ENCODE measurements at places on chromosomes 12 and 14.
A peak's percentile ranks its signal among the peaks of the same experiment; 100 is the strongest.

DNA sequence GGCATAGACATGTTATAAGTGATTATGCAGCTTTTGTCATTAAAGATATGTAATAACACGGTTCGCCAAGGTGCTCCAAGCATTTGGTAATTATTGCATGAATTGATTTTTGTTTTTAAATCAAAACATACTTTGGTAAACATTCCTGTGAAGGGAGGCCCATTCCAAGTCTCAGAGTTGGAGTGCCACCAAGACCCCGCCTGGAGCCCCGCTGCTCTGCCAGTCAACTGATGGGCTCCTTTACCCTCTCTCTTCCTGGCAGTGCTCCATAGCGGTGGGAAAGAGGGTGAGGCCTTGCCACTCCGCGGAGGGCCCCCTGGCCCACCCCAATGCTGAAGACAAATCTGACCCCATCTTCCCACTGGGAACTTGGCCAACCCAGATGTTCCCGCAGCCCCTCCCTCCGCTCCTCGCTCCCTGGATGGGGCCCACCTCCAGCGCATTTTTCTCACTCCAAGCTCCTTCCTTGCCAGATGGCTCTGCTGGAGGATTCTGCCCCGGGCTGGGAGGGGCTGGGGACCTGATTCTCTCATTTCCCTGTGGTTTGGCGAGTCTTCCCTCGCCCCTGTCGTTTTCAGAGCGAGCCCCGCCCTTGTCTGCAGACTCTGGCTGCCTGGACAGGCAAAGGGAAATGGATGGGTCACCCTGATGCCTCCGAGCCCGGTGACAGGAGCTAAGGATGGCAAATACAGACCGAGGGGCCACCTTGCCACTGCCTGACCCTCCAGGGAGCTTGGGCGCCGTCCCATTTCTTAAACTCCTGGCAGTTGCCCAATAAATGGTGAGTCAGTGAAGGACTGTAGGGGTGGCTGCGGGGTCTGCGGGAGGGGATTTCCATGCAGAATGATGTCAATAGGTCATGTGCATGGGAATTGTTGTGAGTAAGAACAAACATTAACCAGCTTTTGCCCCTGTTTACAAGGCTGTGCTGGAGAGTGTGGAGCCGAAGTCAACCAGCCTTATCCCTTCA, 9.2 kb upstream of the PAPLN start:
- DNase-seq, result peak; percentile 54

DNA sequence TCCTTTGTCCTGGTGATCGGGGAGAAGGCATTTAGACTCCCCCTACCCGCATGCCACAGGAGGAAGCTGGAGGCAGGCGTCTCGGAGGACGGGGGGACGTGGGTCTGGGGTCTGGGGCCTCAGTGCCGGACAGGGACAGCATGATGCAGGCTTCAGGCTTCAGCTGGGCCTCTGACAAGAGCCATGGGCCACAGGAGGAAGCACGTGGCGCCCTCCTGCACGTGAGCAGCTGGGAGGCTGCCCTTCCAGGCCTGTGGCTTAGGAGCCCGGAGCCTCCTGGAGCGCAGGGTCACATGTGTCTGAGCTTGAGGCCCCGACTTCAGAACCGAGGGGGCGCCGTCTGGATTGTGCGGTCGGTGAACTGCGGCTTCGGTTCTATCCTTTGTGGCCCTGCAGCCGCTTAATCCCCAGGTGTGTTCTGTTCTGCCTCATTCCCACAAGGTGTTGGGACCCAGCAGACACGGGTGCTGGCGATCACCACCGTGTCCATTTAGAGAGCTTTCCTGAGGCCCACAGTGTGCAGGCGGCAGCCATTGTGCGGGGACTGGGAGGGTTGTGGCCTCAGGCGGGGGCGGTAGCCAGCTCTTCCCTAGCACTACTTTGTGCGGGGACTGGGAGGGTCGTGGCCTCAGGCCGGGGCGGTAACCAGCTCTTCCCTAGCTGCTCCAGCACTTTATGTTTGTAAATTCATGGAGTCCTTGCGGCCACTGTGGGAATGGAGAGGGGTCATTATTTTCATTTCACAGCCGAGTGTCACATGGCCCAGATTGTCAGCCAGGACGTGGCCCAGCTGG, 150.2 kb downstream of the ADGRD1 start:
- DNase-seq, result peak; percentile 10

GRCh38 chr14:89011355-89012281, 187.2 kb downstream of the TTC8 start:
- DNase-seq, result no peak

- no peak for DNase-seq
Observed at GRCh38 chr12:106213662-106214061, 34.2 kb downstream of the CKAP4 start.

- peak; percentile 27 for DNase-seq
Observed at GRCh38 chr14:68730811-68731425, 61.9 kb downstream of the ZFP36L1 start.

DNA sequence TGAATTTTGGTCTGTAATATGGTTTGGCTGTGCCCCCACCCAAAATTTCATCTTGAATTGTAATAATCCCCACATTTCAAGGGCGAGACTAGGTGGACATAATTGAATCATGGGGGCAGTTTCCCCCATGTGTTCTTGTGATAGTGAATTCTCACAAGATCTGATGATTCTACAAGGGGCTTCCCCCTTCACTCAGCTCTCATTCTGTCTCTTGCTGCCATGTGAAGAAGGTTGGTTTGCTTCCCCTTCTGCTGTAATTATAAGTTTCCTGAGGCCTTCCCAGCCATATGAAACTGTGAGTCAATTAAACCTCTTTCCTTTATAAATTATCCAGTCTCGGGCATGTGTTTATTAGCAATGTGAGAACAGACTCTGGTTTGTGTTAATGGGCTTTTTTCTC, 5.9 kb downstream of the LRRC9 start:
- DNase-seq, result no peak

GRCh38 chr14:66008631-66009030, 477.5 kb upstream of the CCDC196 start:
- DNase-seq, result no peak

DNA sequence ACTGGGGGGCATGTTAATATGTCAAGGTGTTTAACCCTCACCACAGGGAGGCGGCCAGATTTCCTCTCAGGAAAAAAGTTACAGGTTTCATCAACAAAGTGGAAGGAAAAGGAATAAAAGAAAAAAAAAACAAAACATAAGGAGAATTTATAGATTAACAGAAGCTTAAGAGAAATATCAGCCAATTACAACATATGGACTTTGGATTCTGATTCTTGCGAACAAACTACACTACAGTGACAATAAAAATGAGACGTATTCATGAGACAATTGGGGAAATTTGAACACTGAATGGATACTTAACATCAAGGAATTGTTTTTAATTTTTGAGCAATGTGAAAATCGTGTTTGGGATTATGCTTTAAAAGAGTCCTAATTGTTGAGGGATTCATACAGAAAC, 60.4 kb downstream of the CALM1 start:
- DNase-seq, result no peak

DNA sequence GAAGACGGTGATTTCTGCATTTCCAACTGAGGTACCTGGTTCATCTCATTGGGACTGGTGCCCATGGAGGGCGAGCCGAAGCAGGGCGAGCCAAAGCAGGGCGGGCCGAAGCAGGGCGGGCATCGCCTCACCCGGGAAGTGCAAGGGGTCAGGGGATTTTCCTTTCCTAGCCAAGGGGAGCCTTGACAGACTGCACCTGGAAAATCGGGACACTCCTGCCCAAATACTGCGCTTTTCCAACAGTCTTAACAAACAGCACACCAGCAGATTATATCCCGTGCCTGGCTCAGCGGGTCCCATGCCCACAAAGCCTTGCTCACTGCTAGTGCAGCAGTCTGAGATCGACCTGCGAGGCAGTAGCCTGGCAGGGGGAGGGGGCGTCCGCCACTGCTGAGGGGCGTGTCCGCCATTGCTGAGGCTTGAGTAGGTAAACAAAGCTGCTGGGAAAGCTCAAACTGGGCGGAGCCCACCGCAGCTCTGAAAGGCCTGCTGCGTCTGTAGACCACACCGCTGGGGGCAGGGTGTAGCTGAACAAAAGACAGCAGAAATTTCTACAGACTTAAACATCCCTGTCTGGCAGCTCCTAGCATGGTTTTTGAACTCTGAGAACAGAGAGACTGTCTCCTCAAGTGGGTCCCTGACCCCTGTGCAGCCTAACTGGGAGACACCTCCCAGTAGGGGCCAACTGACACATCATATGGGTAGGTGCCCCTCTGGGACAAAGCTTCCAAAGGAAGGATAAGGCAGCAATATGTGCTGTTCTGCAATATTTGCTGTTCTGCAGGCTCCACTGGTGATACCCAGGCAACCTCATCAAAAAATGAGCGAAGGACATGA, 77.2 kb downstream of the BAZ1A start:
- DNase-seq, result peak; percentile 24

DNA sequence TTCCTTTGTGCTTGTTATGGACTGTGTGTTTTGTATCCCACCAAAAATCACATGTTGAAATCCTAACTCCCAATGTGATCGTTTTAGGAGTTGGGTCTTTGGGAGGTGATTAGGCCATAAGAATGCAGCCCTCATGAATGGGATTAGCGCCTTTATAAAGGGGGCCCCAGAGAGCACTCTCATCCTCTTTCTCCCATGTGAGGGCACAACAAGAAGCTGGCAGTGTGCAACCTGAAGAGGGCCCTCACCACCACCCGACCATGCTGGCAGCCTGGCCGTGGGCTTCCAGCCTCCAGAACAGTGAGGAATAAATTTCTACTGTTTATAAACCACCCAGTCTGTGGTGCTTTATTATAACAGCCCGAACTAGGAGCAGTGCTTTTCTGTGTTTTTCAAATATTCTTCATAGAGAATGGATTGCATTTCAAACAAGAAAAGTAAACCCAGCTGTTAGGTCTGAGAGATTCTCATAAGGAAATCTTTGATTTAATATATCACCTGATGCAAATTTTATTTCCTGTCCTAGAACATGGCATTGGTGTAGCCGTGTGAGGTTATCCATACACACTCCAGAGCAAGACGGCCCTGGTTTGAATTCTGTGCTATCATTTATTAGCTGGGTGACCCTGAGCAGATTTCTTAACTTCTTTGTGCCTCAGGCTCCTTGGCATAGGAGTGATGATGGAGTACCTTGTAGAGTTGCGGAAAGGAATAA, 27.8 kb downstream of the HSPB8 start:
- DNase-seq, result no peak

DNA sequence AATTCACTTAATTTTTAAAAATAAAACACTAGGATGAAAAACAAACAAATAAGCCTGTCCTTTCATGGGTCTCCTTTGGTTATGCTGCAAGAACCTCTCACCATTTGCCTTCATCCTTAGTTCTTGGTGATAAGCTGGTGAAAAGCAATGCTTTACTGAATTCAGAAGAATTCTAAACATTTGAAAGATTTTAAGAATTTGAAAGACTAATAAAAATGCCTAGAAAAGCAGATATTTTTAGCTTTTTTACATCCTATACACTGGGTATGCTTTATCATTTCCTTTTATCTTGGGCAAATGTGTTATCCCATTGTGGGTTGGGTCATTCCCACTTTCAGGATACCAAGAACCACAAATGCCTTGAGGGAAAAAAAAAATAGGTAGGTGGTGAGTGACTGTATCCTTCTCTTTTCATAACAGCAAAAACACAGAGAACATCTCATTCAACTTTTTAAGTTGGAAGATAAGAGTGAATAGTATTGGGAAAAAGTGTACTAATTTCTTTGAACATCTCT, 197.1 kb upstream of the ABCD2 start:
- DNase-seq, result no peak

DNA sequence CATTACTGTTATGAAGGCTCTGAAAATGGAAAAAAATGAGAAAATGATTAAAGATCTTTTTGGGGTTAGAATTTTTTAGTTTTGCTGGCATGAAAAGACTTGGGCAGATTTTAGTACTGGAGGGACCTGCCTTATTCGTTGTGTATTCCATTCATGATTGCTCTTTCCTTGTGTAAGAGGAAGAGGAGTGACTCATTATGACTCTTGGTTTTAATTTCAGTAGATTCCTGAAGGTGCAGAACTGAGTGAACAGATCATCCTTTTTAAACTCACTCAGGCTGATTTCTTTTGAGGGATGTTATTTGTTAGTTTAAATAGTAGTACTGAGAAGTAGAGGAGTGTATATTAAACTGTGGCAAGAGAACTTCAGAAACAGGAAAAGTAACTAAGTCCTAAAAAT, 41.6 kb downstream of the AKAP6 start:
- no peak for DNase-seq

DNA sequence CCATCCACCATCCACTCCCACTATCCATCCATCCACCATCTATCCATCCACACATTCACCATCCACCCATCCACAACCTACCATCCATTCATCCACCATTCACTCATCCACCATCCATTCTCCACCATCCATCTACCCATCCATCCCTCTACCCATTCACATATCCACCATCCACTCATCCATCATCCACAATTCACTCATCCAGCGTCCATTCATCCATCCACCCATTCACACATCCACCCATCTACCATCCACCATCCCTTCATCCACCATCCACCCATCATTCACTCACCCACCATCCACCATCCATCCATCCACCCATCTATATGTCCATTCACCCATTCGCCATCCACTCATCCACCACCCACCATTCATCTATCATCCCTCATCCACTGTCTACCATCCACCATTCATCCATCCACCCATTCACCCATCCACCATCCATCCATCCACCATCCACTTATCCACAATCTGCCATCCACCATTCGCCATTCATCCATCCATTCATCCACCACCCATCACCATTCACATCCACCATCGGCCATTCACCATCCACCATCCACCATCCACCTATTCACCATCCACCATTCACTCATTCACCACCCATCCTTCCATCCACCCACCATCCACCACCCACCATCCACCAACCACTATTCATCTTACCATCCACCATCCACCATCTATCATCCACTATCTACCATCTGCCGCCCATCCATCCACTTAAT, 2.0 kb upstream of the AMN start:
- no peak for DNase-seq

DNA sequence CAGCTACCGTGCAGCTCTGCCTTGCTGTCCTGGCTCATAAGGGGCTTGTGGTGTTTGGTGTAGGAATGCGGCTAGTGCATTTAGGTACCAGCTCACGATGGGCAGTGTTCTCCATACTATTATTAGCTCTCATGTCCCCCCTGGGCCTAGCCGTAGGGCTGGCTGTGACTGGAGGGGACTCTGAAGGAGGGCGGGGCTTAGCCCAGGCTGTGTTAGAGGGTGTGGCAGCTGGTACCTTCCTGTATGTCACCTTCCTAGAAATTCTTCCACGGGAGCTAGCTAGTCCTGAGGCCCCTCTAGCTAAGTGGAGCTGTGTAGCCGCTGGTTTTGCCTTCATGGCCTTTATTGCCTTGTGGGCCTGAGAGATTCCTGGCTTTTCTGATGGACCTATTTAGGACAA, 2.1 kb downstream of the SLC39A2 start:
- peak; percentile 36 for DNase-seq

DNA sequence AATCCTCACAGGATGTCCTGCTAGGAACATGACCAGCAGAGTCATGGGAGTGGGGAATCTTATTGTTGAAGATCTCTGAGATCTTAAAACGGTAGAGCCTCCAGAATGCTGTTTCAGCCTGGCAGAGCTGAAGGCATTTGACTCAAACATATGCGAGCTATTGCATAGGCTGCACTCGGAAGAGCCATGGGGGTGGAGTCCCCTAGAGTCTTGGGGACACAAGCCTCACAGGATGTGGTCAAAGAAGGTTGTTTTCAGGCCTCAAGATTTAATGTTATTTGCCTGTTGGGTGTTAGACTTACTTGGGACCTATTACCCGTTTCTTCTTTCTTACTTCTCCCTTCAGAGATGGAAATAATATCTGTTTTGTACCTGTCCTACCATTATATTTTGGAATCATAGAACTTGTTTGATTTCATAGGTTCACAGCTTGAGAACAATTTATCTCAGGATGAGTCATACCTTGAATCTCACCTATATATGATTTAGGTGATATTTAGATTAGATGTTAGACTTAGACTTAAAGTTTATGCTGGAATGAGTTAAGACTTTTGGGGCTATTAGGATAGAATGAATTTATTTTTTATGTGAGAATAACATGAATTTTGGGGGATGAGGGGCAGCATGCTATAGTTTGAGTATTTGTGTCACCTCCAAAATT, 172.2 kb upstream of the ATP2B1 start:
- DNase-seq, result no peak

Data from WTC11 (cell line).